Ecto neural progenitor cell (in vitro differentiated cells): ENCODE measurements at places on chromosomes 6 and 20.

DNA sequence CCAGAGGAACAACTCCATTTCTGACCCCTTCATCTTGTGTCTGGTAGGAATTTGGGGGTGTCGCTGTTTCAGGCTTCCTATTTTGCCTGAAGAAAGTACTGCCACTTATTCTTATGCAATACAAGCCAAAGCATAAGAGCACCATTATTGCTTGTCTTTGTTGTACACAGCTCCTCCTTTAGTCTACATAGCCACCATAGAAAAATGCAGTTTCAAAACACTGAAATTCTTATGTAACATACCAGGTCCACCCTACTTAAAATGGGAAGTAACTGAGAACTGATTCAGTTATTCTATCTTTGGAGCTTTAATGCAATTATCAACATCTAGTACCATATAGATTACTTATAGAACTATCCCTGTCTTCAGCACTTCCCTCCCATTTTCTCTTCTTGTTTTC, 255.5 kb downstream of the ARHGAP18 start:
- no peak for DNase-seq

- DNase-seq: no peak
Measured at GRCh38 chr6:116022841-116023445, 37.7 kb downstream of the FRK start.

- DNase-seq: no peak
Measured at GRCh38 chr6:158766621-158767455, 52.3 kb downstream of the EZR start.

GRCh38 chr6:2917801-2918445, 14.8 kb upstream of the SERPINB9 start:
- DNase-seq: no peak

GRCh38 chr6:82567621-82568020, 204.0 kb downstream of the TPBG start:
- DNase-seq: no peak

DNA sequence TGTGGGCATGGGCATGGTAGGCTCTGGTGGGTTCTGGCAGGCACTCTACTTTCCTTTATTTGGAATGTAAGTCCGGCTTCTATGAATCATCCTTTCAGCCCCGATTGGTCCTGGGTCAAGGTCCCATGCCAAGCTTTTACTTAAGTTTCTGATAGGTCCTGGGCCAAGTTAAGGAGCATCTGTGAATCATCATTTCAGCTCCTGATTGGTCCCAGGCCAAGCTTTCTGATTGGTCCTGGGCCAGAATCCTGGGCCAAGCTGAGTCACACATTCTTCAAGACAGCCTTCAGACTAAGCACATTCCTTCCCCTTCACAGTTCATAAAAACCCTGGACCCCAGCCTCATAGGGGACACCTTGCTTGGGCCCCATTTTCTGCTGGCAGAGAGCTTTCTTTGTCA, 231.0 kb upstream of the EYS start:
- DNase-seq: no peak

- DNase-seq: no peak
Measured at GRCh38 chr20:47198254-47198671, 158.2 kb downstream of the ZMYND8 start.

- no peak for DNase-seq
Measured at GRCh38 chr6:128316258-128316929, 204.0 kb downstream of the PTPRK start.

- DNase-seq: peak; percentile 39
Measured at GRCh38 chr20:61461461-61461860, 209.4 kb downstream of the CDH4 start.

- no peak for DNase-seq
Measured at GRCh38 chr6:138492113-138492512, 7.2 kb downstream of the NHSL1 start.
